Activated CD4-positive, CD25-positive, alpha-beta regulatory T cell (primary cell): ENCODE measurements at places on chromosomes 2 and 18.
A peak's percentile ranks its signal among the peaks of the same experiment; 100 is the strongest.

DNA sequence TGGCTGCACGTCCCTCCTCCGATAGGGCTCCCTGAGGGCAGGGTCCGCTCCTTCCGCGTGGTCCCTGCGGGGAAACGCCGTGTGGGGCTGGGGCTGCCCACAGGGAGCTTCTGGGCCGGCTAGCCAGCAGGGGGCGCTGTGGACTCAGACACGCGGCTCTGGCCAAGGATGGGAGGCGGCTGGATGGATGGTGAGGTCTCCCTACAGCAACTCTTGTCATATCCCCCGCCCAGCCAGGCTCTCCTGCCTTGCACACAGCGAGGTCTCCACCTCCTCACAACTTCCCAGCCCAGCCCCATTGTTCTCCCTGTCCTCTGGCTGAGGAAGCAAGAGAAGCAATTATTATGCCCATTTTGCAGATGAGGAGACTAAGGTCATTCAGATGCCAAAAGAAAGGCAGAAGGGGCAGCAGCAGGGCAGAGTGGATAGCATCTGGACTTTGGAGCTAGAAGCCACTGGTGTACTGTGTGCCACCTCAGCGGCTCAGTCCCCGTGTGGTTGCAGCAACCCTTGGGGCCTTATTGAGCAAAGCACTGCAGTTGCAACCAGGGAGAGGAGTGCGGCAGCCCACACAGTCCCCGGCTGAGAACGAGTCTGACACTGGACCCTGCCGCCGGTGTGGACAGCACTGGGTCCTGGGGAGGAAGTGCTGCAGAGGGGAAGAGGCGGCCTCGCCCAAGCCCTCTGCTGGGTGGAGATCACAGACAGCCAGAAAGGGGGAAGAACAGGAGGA, 99.0 kb downstream of the ZFP36L2 start:
- DNase-seq = peak; percentile 81

GRCh38 chr2:232873909-232874641, 4.0 kb downstream of the SNORC start:
- no peak for DNase-seq

DNA sequence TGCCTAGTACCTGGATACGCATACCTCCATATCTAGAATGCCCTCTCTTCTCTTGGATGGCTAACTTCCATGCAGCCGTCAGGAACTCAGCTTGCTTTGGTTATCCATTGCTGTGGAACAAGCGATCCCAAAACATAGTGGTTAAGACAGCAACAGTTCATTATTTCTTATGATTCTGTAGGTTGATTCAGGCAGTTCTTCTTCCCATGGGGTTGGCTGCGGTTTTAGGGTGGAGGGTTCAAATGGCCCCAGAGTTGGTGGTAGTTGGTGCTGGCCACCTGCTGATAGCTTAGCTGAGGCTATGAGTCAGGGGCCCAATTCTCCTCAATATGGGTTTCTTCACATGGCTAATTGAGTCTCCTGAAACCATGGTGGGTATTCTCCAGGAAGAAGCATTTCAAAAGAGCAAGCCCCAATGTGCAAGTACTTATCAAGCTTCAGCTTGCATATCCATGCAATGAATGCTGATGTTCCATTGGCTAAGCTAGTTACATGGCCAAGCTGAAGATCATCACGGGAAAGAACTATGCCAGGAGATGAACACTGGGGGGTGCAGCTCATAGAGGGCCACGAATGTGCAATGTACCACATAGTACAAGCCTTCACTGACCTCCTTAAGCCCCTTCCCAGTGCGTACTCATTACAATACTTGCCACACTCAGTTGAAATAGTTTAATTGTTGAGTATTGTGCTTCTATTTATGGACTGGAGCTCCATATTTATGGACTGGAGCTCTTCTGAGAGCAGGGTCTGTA, 10.0 kb upstream of the RHOB start:
- no peak for DNase-seq

- no peak for DNase-seq
These were observed 30.1 kb upstream of the MBOAT2 start for GRCh38 chr2:9033385-9034168.

- peak; percentile 40 for DNase-seq
These were observed 15.4 kb downstream of the HK2 start for GRCh38 chr2:74849228-74849892.

- DNase-seq = no peak
These were observed 143.6 kb upstream of the TCF4 start for GRCh38 chr18:55731594-55732042.

DNA sequence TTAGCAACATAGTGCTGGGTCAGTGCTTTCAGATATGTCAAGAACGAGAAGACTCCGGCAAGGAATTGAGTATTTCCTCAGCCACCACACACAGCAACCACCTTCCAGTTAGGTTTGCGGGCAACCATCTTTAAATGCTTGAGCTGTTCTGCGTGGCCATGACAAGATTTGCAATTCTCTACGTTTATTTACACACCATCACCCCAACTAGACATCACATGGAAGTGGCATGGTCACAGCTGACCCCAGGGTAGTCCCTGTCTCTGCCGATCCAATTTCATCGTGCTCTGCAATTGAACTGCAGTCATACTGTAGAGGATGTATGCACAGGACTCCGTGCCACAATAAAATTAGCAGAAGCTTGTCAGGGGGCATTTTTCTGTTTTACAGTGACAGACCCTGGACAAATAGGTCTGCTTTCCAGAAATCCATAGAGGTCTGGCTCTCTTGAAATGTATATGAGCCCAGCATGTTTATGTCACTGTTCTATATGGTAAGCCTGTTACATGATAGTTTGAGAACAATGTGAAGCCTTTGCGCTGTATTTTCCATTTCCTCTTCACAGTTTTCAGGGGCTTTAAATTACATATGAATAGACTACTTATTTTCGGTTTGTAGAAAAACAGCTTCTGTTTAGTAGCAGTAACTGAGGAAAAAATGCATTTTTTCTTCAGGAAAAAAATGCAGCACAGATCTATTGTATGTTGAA, 605.2 kb downstream of the NR4A2 start:
- no peak for DNase-seq

GRCh38 chr18:48836806-48837615, 113.8 kb downstream of the SMAD7 start:
- no peak for DNase-seq

DNA sequence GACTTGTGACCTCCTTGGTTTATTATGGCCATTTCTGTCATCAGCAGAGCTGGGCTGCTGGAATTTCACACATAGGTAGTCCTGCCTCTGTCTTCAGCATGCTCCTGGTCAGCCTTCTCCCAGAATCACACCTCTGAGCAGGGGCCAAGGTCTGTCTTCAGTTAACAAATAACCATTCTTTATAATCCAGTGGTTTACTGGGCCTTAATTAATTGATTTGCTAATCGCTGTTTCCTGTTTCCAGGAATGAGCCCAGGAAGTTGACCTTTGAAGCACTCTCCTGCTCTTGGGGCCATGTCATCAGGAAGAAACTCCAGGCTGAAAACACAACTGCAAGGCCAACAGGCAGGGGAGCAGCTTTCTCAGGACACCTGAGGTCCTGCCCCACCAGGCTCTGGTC, 278.5 kb downstream of the SRBD1 start:
- no peak for DNase-seq

GRCh38 chr2:29744976-29745375, 176.4 kb downstream of the ALK start:
- no peak for DNase-seq

DNA sequence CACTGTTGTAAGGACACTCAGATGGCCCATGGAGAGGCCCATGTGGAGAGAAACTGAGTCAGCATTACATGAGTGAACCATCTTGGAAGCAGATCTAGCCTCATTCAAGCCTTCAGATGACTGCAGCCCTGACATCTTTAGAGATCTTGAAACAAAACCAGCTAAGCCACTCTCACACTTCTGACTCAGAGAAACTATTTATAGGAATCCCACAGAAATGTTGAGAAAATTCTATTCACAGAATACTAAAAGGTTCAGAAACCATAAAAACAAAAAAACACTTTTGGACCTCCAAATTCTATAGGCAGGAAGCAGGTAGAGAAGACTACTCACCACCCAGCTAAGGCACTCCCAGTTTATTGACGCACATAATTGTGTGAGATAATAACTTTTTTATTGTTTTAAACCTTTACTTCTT, 8.7 kb downstream of the TMEM169 start:
- no peak for DNase-seq

GRCh38 chr2:27885234-27885633, 5.0 kb downstream of the RBKS start:
- no peak for DNase-seq

- DNase-seq = no peak
These were observed 27.6 kb upstream of the NEMP2 start for GRCh38 chr2:190562121-190562520.

DNA sequence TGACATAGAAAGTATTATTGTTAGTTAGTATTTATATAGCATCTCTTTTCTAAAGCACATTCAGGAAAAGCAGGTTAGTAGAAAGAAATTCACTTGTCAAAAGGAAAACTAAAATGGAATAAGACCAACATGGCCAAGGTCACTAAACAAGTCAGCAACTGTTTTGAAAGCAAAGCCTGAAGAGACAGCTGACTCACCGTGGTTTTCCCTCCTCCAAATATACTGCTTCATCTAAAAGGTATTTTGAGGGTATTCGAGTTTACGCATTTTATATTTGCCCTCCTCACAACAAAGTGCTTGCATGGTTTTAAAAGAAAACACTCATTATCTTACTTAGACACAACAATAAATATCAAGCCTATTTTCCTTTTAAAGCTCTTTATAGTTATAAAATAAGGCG, 24.0 kb downstream of the ZNF385B start:
- no peak for DNase-seq

- no peak for DNase-seq
These were observed 106.9 kb upstream of the ITGB6 start for GRCh38 chr2:160306985-160307384.

DNA sequence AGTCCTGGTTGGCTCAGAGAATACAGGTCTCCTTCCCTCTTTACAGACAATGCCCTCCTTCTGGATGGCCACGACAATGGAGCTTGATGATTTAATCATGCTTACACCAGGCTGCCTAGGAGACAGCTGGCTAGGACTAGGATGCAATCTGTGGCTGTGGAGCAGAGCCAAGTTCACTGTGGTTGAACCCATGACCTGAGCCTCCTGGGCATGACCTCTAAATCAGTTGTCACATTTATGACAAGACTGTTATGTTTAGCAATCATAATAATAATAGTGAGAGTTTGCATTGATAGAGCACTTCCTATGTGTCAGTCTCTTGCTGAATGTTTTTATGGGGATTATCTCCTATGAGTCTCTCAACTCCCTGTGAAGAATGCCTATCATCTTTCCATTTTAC, 244.1 kb downstream of the ICOS start:
- DNase-seq = no peak

DNA sequence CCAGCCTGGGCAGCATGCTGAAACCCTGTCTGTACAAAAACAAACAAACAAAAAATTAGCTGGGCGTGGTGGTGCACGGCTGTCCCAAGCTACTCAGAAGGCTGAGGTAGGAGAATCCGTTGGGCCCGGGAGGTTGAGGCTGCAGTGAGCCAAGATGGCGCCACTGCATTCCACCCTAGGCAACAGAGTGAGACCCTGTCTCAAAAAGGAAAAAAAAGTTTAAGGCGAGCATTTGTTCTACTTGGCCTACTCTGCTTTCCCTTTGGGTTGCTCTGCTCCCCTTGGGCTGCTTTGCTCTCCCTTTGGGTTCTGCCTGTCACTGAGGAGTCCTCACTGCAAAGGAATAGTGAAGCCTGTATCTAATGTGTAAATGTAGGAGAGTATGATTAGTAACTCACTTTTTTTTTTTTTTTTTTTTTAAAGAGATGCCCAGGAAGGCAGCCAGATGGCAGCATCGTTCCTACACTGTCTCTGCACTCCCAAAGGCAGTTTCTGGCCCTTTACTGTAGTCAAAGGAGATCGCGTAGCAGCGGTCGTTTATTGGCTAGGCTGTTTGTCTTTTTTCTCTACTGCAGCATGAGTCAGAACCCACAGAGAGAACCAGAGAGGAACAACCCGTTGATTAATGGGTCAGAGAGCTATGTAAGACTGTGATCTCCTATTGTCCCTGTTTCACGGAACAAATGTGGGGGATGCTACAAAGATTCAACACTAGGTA, 118.3 kb upstream of the CWC22 start:
- DNase-seq = no peak

GRCh38 chr18:74353169-74353775, 37.6 kb downstream of the C18orf63 start:
- peak; percentile 27 for DNase-seq

DNA sequence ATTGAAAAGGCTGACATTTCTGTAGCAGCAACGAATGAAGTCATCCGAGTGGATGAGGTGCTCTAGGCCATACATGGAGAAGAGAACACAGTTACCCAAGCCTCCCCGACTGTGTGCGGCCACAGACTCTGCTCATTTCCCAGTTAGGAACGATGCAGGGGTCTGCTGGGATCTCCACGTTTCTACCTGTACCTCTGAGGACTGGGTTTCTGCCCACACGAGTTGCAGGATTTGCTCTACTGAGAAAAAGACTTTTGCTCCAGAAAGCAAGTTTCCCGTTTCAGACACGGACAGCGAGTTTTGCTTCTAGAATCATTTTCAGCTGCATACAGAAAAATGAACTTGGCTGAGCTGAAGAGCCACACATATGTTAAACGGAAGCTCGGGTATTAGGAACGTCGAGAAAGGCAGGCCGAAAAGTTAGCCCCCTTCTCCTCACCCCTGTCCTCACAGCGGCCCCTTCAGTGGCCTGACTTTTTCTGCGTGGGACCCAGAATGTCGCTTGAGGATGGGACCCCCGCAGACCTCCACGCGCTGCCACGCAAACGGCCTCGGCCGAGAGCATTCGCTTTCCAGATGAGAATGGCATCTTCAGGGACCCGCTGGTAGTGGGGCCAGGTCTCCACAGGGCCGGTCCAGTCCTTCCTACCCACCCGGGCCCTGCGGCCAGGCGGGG, 582 bp upstream of the RAB31 start:
- DNase-seq = no peak

DNA sequence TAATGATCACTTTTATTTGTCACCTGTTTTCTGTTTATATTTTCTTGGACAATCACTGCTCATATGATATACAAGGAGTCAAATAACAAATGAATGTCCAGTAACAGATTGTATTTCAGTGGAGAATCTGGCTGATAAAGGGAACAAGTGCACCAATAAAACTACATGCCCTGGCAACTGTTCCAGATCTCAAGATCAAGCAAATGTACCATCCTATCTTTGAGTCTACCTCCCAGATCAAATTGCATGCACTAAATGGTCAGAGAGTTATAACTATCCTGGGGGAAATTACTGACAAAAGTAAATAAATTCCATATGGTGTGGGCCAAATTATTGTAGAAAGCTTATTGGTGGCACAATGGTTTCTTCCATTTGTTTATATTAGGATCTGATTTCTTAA, 452.8 kb downstream of the MBD2 start:
- DNase-seq = no peak

DNA sequence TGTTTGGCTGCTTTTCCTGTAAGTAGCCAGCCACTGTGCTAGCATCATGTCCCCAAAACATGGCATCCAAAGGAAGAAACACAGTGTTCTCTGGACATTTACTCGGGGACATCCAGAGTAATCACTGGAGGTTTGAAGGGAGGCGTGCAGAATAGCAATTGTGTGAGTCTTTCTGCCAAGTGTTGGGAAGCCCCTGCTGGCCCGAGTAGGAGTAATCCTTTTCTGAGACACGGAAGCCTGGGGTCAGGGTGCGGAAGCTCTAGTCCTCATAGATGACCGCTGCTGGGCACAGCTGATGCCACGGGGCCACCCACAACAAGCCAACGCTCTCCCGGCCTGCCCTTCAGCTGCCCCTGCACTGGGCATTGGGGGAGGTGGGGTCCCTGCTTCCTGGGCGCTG, 24.8 kb upstream of the HDAC4 start:
- no peak for DNase-seq
